PC-3 (cell line): ENCODE measurements at places on chromosomes 7 and 10. TPM values are rescaled to one million over a fixed set of nuclear protein-coding genes. Genes with fewer than 3 reads are reported as not detected.

DNA sequence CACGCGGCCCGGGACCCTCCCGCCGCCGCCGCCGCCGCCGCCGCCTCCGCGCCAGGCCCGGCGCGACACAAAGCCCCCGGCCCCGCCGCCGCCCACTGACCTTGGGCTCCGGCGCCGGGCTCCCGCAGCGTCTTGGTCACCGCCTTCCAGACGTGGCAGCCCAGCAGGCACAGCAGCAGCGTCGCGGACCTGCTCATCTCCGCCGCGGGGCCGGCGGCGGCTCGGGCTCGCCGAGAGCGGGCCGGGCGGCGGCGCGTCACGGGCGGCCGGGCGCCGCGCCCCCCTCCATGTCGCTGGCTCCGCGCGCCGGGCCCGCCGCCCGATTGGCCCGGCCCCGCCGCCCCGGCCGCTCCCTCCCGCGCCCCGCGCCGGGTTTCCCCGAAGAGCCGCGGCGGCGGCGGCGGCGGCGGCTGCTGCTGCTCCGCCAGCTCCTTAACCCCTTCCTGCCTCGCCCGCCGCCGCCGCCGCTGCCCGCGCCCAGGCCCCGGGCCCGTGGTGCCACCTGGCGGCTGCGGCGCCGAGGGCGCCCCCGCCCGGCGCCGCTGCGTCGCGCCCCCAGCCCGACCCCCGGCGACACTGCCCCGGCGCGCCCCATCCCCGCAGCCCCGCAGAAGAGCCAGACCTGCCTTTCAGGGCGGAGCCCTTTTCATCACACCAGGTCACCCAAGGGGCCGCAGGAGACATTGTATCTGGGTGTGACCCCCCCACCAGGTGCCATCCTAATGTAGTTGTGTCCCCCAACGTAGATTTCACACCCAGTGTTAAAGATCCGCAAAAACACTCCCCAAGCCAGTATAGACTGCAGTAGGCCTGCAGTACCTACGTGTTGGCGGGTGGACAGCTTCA lies at the start of gene FAM171A1:
Gene FAM171A1 (minus strand): TSS at position 434 of the 846 bp plus-strand sequence. CDS start 237 bp downstream, at position 197.
- H3K36me3 ChIP-seq, result no peaks in the 10 kb centered on the region
- H3K4me1 ChIP-seq, result peaks cover 5% of the 10 kb centered on the region
- DNase-seq, result peak; percentile 40
- H3K4me3 ChIP-seq, result peak within 1 kb of the TSS; percentile 70
- H3K27me3 ChIP-seq, result no peaks in the 10 kb centered on the region

DNA sequence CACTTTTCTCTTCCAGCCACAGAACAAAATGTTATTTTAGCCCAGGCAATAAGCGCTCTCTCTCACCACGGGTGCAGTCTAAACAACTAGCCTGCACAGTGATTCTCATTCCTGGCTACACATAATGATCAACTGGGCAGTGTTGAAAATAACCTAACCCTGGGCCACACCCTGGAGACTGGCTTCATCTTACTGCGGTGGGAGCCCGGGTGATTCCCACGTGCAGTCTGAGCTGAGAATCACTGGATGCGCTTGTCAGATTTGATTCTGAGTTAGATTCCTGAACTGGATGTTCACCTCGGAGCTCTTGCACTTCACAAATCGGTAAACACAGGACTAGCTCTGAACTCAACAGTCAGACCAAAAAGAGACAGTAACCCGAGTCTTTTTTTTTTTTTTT lies 14.9 kb downstream of the ZC3HAV1 start:
- no peaks in the 10 kb centered on the region for H3K27me3 ChIP-seq
- no peak for DNase-seq
- no peak overlapping the region for H3K27ac ChIP-seq
- no peaks in the 10 kb centered on the region for H3K4me1 ChIP-seq

DNA sequence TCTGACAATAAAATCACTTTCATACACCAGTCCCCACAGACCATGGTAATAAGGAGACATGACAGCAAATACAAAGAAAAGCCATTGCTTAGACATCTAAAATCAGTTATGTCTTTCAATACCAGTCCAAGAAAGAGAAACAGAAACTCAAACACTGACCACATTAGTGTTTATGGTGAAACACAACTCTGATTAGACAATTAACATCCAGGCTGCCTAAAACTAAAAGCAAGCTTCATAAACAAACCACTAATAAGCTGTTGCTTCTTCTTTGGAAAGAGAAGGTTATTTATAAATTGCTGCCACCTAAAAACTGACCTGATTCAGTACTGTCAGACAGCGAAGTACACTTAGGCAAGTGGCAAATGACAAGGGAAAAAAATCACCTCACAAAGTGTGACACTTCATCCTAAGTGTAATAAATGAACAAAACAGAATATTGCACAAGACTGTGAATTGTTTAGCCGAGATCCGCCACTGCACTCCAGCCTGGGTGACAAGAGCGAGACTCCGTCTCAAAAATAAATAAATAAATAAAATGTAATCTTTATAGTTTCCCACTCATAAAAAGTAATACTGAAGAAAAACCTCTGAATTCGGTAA lies 277.4 kb downstream of the PARD3 start:
- no peak overlapping the region for H3K27ac ChIP-seq
- DNase-seq, result no peak
- H3K4me1 ChIP-seq, result no peaks in the 10 kb centered on the region
- H3K36me3 ChIP-seq, result no peaks in the 10 kb centered on the region

GRCh38 chr10:28246023-28246422 lies 56.8 kb downstream of the MPP7 start:
- H3K4me3 ChIP-seq, result no peak overlapping the region
- H3K27me3 ChIP-seq, result no peaks in the 10 kb centered on the region
- no peak overlapping the region for H3K27ac ChIP-seq

DNA sequence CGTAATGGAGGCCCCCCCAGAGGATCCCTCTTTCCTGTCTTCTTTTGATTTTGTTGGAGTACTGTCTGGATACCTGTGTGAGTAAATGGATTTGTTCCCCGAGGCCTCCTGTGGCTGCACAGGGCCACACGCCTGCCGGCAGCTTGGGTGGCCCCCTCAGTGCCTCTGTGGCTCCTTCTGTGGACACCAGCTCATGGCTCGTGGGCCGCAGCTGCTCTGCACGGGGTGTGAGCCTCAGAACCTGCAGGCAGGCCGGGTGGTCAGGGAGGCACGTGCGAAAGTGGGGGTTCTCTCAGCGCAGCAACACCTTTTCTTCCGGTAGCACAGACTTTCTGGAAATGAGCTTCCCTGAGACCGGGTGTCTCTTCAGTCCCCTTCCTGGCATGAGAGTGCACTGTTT lies 70.3 kb downstream of the WDR37 start:
- H3K36me3 ChIP-seq, result no peaks in the 10 kb centered on the region
- no peak for DNase-seq
- H3K4me1 ChIP-seq, result no peaks in the 10 kb centered on the region
- no peak overlapping the region for H3K4me3 ChIP-seq
- H3K27me3 ChIP-seq, result no peaks in the 10 kb centered on the region
- H3K27ac ChIP-seq, result no peak overlapping the region

DNA sequence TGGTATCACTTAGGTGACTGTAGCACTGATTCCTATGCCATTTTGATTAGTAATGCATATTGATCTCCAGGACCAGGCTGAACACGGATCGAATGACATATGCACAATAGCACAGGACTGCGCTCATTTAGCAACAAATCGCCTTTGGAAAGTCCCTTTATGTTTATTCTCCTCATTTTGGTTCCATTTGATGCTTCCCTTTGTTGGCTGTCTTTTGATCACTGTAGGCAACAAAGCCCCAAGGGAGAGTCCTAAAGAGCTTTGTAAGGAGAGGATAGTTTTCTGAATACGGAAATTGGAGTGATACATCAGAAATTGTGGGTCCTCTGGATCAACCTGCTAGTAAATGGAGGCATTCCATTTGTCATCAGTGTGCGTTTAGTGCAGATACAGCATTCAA lies 1111.4 kb downstream of the SORCS1 start:
- H3K4me1 ChIP-seq, result no peaks in the 10 kb centered on the region
- no peak overlapping the region for H3K27ac ChIP-seq
- no peak for DNase-seq
- H3K27me3 ChIP-seq, result peaks cover 17% of the 10 kb centered on the region; the same call in 1 of the 2 replicates

DNA sequence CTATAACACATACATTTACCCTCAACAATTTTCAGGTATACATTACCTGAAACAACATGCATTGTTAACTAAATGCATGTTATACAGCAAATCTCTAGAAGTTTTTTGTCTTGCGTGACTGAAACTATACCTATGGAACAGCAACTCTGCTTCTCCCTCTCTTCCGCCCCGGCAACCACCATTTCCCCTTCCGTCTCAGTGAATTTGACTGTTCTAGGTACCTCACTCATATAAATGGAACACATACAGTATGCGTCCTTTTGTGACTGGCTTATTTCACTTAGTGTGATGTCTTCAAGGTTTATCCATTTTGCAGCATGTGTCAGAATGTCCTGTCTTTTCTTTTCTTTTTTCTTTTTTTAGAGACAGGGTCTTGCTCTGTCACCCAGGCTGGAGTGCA lies 22.5 kb downstream of the CALHM2 start:
- H3K4me3 ChIP-seq, result no peak overlapping the region
- H3K36me3 ChIP-seq, result peaks cover 36% of the 10 kb centered on the region
- H3K4me1 ChIP-seq, result no peaks in the 10 kb centered on the region

DNA sequence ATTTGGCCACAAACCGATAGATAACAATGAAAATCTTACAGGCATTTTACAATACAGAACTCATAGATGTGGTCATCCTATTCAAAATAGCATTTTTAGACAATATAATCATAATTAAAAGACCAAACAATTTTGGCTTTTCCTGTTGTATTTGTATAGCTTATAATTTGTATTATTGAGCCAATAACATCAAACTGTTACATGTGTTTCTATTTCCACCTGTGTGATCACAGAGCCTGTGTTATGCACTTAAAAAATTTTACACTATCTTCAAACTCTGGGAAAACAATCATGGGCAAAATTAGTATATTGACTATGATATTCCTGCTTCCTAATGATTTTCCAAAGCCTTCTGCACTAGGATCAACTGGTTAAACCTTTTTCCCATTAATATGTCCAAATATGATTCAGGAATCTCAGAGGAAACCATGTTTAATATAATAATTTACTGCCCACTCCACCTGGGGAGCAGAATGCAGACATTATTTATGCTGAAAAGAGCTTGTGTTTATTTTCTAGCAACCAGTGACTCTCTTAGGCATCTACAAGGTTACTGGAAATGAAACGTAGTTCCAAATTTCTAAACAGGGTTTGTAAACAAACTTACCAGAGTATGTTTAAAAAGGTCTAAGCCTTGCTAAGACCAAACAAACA lies 1.7 kb downstream of the RHOBTB1 start:
- no peaks in the 10 kb centered on the region for H3K27me3 ChIP-seq
- H3K27ac ChIP-seq, result no peak overlapping the region
- H3K4me1 ChIP-seq, result peaks cover 26% of the 10 kb centered on the region

The NEUROD6 gene
- total RNA-seq, result not detected in 2 replicates

DNA sequence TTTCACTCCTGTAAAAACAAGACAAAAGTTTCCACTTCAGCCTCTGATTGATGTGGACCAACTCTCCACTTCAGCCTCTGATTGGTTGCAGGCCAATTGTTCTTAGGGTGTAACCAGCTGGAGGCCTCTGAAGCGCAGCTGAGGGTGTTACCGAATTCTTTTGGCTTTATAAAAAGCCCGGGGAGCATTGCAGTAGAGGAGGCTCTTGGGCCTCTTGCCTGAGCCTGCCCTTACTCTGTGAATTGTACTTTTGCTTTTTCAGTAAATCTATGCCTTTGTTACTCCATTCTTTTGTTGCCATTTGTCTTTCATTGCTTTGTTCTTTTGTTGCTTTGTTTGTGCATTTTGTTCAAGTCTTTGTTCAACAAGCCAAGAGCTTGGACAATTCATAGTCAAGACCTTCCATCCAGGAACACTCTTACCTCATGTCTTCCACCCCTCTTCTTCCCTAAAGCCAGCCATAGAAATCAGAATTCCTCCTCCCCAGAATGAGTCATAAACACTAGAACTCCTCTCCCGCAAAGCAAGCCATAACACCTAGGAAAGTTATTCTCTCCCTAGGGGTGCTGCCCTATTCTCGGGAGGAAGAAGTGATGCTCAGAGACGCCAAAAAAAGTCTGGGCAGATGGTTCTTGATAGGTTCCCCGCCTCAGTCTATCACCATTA lies 53.5 kb upstream of the ARMC3 start:
- no peak overlapping the region for H3K4me3 ChIP-seq
- no peak for DNase-seq
- no peaks in the 10 kb centered on the region for H3K36me3 ChIP-seq
- no peaks in the 10 kb centered on the region for H3K27me3 ChIP-seq

The CYP26C1 gene
- 0.17 TPM in 1 of 2 replicates, not detected in the other for total RNA-seq

DNA sequence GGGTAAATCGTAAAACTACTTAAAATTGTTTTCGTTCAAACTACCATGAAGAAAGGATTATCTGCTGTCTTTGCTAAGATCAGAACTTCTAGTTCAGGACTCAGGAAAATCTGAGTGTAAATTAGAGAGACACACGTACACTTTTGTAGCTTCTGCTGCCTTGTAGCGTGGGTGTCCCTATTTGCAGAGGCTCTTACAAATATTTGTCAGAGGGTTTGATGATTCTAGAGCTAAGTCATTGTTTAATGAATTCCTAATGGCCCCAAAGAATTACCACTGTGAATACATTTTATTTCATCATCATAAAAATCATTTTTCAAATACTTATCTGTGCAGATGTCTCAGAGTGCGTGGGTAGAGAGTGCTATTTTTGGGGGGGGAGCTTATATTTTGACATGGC lies 314.9 kb downstream of the LRMDA start:
- no peak overlapping the region for H3K4me3 ChIP-seq
- no peaks in the 10 kb centered on the region for H3K36me3 ChIP-seq
- H3K27me3 ChIP-seq, result peaks cover 48% of the 10 kb centered on the region
- no peak overlapping the region for H3K27ac ChIP-seq
- H3K4me1 ChIP-seq, result no peaks in the 10 kb centered on the region
- DNase-seq, result no peak

The LIPK gene
- total RNA-seq, result not detected in 2 replicates

The UPK3B gene
- total RNA-seq, result 3.0 and 10.7 TPM in 2 replicates

DNA sequence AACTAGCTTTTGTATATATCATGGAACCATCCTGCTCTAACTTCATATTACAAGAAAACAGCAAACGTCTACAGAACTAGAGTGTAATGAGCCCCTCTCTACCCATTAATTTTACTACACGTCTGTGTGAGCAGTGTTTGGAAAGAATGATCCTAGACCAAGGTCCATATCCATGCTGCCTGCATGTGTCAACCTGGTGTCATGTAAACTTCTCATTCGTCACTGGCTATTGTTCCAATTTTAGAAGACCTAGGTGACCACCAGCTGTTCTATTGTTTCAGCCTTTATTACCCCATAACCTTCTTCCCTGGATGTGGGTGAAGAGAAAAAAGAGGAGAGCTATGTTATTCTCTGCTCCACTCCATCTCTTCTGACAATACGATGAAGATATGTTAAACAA lies 77.1 kb downstream of the CREM start:
- no peak overlapping the region for H3K27ac ChIP-seq
- no peak overlapping the region for H3K4me3 ChIP-seq
- no peaks in the 10 kb centered on the region for H3K27me3 ChIP-seq
- no peaks in the 10 kb centered on the region for H3K4me1 ChIP-seq
- DNase-seq, result no peak
- no peaks in the 10 kb centered on the region for H3K36me3 ChIP-seq
